ENCODE measurements at places on chromosomes 11 and 22.

DNA sequence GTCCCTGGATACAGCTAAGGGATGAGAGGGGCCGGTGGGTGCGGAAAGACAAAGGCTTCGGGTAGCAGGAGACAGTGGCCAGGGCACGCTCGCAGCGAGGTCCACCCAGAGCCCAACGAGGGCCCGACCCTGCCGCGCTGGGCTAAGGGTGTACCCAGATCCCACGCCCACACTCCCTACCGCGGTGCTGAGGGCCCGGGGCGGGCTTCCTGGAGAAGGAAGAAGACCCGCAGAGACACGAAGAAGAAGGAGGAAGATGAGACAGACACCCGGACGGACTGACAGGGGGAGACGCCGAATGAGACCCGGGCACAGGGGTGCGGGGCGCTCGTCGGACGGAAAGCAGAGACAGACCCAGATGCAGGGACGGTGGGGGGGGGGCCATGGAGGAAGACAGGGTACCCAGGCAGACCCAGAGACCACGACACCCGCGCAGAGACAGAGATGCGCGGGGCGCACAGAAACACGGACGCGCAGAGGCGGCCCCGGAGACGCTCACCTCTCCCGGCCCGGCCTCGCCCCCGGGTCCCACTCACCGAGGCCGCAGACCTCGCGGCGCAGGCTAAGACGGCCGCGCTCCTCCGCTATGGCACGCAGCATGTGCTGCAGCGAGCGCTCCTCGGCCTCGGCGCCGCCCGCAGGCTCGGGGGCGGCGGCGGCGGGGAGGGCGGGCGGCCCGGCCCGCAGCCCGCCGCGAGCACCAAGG lies 437 bp downstream of the KIAA0930 start:
- H3K27ac ChIP-seq = no peak overlapping the region
- no peak for DNase-seq
- peaks cover 20% of the 10 kb centered on the region for H3K4me1 ChIP-seq
- peaks cover 23% of the 10 kb centered on the region for H3K27me3 ChIP-seq

DNA sequence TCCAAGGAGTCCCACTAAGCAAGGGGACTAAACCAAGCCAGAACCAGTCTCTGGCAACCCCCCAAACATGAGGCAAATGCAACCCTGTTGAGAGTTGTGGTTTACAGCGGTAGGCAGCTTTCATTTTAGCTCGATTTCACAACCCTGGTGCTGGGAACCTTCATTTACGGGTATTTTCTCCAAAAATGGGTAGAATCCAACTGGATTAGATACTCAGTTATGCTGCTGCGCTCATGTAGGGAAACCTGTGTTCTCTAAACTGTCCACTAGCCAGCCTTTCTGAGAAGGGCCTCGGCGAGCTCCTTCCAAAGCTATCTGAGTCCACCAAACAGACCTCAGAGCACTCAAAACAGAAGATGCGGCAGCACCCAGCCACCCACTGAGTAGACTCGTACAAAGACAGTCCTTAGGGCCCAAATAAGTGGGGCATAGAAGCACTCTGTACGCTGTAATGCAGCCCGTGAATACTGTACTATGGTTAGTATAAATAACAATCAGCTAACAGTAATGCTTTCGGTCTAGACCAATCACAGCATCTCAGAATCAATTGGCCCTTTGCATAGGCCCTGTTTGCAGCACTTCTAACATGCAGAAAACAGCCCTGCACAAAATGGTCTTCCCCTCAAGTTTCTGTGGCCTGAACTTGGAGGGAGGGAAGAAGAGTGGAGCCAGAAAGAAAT lies 104.7 kb downstream of the ETS1 start:
- H3K27ac ChIP-seq = peak overlapping the region; percentile 42
- DNase-seq = no peak
- no peaks in the 10 kb centered on the region for H3K27me3 ChIP-seq
- H3K4me3 ChIP-seq = no peak overlapping the region

GRCh38 chr22:44595841-44596341 lies 97.9 kb upstream of the RTL6 start:
- no peaks in the 10 kb centered on the region for H3K36me3 ChIP-seq
- H3K4me1 ChIP-seq = peaks cover 16% of the 10 kb centered on the region
- H3K27ac ChIP-seq = no peak overlapping the region
- DNase-seq = no peak

GRCh38 chr11:109121173-109121932 lies 300.6 kb upstream of the C11orf87 start:
- DNase-seq = no peak
- H3K27ac ChIP-seq = no peak overlapping the region
- H3K27me3 ChIP-seq = no peaks in the 10 kb centered on the region
- no peak overlapping the region for H3K4me3 ChIP-seq
- no peaks in the 10 kb centered on the region for H3K36me3 ChIP-seq

GRCh38 chr11:106958517-106959248 lies 59.6 kb downstream of the GUCY1A2 start:
- DNase-seq = no peak
- no peaks in the 10 kb centered on the region for H3K27me3 ChIP-seq
- peaks cover 16% of the 10 kb centered on the region for H3K36me3 ChIP-seq
- H3K27ac ChIP-seq = no peak overlapping the region
- H3K4me1 ChIP-seq = peaks cover 64% of the 10 kb centered on the region
- no peak overlapping the region for H3K4me3 ChIP-seq

GRCh38 chr11:128388206-128388815 lies 199.0 kb downstream of the ETS1 start:
- H3K27me3 ChIP-seq = no peaks in the 10 kb centered on the region
- peaks cover 11% of the 10 kb centered on the region for H3K4me1 ChIP-seq
- H3K36me3 ChIP-seq = no peaks in the 10 kb centered on the region
- no peak overlapping the region for H3K4me3 ChIP-seq
- H3K27ac ChIP-seq = no peak overlapping the region

DNA sequence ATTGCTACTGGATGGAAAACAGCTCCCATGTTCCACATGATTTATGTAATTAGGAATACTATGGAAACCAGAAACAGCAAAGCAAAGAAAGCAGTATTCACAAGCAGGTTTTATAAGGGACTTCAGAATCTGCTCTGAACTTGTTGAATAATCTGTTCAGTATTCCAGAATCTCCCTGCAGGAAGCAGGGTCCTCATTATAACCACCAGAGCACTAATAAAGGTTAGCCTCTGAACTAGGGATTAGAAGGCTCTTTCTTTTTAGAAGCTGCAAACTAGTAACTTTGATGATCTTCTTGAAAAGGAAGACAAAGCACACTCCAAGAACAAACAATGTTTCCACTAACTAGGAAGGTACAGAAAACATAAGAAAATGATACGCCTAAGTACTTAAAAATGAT lies 125.8 kb downstream of the DCDC1 start:
- no peaks in the 10 kb centered on the region for H3K36me3 ChIP-seq
- H3K4me3 ChIP-seq = no peak overlapping the region
- H3K27me3 ChIP-seq = no peaks in the 10 kb centered on the region
- peaks cover 55% of the 10 kb centered on the region for H3K4me1 ChIP-seq

DNA sequence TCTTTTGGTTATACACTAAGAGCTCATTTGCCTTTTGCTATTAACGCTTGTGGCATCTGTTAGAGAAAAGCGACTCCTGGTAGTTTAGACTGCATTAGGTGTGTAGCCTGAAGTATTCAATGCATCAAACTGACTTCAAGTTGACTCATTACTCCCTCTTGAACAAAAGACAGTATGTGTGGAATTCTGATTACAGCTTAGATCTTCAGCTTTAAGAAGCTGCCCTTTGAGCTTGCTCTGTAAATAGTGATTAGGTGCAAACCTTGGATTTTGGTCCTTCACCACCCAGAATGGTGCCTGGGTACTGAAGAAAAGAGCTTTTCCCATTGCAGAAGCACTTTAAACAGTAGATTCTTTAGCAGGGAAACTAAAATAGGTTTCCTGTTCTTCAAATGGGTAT lies 62.1 kb downstream of the FAT3 start:
- no peak for DNase-seq
- H3K27me3 ChIP-seq = no peaks in the 10 kb centered on the region
- no peaks in the 10 kb centered on the region for H3K36me3 ChIP-seq
- no peak overlapping the region for H3K4me3 ChIP-seq
- peaks cover 51% of the 10 kb centered on the region for H3K4me1 ChIP-seq

DNA sequence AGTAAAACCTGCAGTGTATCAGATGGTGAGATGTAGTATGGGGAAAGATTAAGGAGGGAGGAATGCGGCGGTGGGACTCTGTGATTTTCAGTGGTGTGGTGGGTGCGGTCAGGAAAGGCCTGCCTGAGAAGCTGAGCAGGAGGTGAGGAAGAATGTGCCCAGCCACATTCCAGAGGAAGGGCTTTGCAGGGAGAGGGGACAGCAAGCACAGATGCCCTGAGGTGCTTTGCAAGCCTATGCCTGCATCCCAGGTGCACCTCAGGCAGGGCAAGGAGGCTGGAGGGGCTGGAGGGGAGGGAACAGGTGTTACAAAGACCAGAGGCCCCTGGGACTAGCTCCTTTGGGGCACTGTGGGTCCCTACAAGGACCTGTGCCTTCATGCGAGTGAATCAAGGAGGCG lies 42.1 kb downstream of the MYO7A start:
- peaks cover 7% of the 10 kb centered on the region for H3K27me3 ChIP-seq
- peak; percentile 57 for DNase-seq
- H3K36me3 ChIP-seq = no peaks in the 10 kb centered on the region
- H3K4me1 ChIP-seq = peaks cover 53% of the 10 kb centered on the region
- no peak overlapping the region for H3K4me3 ChIP-seq

GRCh38 chr11:113994077-113994954 lies 19.4 kb downstream of the HTR3A start:
- no peaks in the 10 kb centered on the region for H3K36me3 ChIP-seq
- peaks cover 21% of the 10 kb centered on the region for H3K4me1 ChIP-seq
- H3K4me3 ChIP-seq = no peak overlapping the region
- no peak overlapping the region for H3K27ac ChIP-seq

DNA sequence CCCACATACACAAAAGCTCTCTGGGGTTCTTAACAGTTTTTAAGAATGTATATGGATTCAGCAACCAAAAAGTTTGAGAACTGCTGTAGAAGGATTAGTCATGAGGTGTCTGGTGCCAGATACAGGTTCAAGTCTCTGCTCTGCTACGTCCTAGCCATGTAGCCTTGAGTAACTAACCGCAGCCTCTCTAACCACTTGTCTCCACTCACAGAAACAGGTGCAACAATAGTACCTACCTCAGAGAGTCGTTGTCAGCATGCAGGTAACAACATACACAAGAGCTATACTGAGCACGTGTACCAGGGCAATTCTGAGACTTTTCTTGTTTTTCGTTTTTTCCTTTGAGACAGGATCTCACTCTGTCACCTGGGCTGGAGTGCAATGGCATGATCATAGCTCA lies 26.9 kb downstream of the CBX7 start:
- no peaks in the 10 kb centered on the region for H3K36me3 ChIP-seq
- H3K4me1 ChIP-seq = peaks cover 12% of the 10 kb centered on the region
- H3K27me3 ChIP-seq = no peaks in the 10 kb centered on the region
- no peak overlapping the region for H3K4me3 ChIP-seq
- DNase-seq = no peak

DNA sequence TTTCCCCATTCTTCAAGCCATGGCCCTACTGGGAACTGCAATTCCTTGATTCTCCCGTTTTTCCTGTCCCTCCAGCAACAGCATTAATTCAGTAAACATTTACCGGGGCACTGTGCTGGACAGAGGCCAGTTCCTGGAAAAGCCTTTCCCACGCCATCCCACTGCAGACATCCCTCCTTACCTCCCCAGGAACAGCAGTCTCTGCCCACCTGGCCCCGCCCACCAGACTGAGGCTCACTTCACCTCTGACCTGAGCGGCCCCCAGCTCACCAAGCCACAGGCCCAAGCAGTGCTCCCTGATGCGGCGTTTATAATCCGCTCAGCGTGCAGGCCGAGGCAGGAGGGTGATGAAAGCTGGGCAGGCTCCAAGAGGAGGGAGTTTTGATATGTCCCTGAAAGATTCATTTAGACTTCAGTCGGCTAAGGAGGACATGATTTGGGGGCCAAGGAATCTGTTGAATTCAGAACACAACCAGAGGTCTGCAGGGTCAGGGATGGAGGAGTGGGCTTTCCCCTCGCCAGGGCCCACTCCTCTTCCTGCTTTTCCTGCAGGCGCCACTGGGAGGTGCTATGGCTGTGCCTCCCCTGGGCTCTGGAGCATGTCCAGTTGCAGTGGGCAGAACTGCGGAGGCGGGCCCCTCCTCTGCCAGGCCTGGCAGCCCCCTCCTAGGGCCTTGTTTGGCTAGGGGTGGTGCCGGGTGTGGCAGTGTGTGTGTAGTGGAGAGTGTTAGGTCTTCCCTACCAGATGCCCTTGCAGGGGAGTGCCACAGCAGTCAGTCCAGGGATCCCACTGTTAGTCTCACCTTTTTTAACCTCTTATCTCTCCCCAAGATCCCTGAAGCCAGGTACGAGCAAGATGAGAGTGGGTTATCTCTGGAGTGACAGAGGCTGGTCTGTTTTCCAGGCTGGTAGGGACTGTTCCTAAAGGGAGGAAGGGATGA lies 1.4 kb upstream of the TAGLN start:
- H3K36me3 ChIP-seq = no peaks in the 10 kb centered on the region
- H3K27me3 ChIP-seq = no peaks in the 10 kb centered on the region
- peak; percentile 86 for DNase-seq
- H3K4me3 ChIP-seq = peak overlapping the region; percentile 25
- peaks cover 36% of the 10 kb centered on the region for H3K4me1 ChIP-seq

- no peak overlapping the region for H3K27ac ChIP-seq
- no peaks in the 10 kb centered on the region for H3K4me1 ChIP-seq
- no peaks in the 10 kb centered on the region for H3K36me3 ChIP-seq
- H3K4me3 ChIP-seq = no peak overlapping the region
- H3K27me3 ChIP-seq = no peaks in the 10 kb centered on the region
These were observed 40.5 kb downstream of the MICAL2 start for GRCh38 chr11:12150831-12151382.

All from WTC11 (cell line).